Central memory CD8-positive, alpha-beta T cell (primary cell): ENCODE measurements at places on chromosomes 16 and 17.

DNA sequence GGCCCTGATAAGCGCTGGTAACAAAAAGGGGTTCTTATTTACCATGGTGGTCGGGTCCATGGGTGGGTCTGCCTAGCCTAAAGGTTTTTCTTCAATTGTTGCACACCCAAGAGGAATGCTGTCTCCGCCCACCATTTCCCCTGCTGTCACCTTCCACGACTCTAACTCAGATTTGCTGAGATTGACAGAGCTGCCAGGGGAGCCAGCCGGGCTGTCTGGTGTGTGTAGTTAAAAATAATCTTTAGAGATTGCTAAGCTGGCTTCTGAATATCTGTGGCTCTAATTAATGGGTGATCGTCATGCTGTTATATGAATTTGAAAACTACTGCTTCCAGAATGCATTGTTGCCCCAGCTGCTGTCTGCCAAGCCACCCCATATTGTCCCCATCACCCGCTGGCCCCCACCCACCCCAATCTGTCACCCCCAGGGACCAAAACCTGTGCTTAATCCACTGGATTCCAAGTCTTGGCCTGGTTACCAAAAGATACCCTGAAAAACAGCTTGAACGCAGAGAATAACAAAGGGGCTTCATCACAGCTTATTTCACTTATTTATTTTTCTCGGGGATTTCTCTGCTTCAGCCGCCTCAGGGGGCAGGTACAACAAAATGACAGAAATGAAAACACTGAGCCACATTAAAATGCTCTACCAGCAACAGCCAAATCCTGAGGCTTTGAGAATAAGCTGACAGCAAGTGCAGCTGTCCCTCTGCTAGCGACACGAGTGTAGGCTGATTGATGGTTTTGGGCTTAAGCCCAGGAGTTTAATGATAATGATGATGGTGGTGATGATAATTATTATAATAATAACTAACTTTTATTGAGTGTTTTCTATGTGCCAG is 46.1 kb upstream of the NLK start:
- DNase-seq, result no peak

- DNase-seq, result no peak
These were observed 351.6 kb downstream of the SNX29 start for GRCh38 chr16:12327971-12328726.

GRCh38 chr17:66562119-66562518 is 259.7 kb downstream of the PRKCA start:
- no peak for DNase-seq

DNA sequence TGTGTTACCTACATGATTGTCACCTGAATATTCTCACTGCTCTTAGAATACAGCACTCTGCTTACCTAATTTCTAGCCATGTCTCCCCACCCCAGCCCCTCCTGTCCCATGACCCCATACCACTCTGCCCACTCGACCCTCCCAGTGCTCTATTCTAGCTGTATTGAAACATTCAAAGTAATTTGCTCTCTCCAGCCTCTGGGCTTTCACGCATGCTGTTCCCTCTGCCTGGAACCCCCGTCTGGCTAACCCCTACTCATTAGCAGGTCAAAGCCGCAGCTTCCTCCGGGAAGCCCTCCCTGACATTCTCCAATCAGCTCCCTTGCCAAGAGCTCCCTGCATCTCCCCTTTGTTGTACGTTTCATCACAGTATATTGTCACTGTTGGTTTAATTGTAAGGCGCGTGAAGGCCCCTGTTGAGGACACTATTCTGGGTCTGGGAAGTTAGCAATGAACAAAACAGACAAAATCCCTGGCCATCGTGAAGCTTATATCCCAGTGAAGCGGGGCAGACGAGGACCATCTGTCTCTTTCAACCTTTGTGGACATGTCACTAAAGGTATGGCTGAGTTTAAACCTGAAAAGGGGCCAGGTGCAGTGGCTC is 72.3 kb upstream of the LHX1 start:
- DNase-seq, result no peak

DNA sequence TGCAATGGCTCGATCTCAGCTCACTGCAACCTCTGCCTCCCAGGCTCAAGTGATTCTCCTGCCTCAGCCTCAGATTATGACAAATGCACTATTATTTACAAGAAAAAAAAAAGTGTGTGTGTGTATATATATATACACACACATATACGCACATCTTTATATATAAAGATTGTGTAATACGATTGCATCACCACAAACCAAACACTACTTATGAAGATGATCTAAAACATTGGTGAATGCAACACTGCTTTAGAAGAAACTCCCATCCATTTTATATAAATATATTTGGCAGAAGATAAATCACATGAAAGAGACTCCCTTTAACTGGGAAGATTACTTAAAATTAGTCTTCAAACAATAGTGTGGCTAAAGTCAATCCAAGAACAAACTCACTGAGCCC is 96.7 kb downstream of the SYCE1L start:
- no peak for DNase-seq

- no peak for DNase-seq
These were observed 29.1 kb downstream of the EFCAB13 start for GRCh38 chr17:47352848-47353247.
